ENCODE measurements at places on chromosomes 5 and 9.

DNA sequence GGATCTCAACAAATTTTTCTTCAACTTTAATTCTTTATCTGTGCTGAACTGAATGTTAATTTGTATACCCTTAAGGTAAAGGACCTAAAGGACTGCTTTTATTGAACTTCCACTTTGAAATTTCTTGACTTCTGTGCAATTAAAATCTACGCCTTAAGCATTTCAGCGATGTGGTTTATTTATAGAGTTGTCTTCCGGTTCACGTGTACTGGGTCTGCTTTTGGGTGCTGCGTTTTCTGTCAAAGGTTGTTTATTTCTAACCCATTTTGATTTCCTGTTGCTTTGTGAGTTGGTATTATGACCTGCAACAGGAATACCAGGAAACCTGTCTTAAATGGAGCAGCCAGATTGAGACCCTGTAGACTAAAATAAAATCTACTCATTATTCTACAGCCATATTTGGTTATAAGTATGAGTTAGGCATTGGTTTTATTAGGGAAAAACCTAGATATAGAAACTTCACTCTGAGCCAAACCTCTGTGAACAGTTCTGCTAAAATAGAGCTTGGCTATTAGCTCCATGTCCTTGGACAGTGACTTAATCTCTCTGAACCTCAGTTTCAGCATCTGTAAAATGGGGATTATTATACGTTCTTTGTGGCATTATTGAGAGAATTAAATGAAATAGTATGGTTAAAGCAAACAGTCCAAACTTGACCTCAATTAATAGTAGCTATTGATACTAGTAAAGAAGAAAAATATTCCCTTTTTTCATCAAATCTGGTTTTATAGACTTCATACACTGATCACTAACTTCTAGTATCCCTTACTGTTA, 3.5 kb downstream of the MRRF start:
- DNase-seq, result no peak

- DNase-seq, result no peak
Observed at GRCh38 chr5:163478126-163478981, 17.9 kb downstream of the HMMR start.

- DNase-seq, result no peak
Observed at GRCh38 chr9:72478966-72479365, 42.4 kb upstream of the TMC1 start.

- no peak for DNase-seq
Observed at GRCh38 chr9:131776036-131776435, 36.2 kb upstream of the RAPGEF1 start.

GRCh38 chr5:173964506-173964905, 24.5 kb upstream of the C5orf47 start:
- no peak for DNase-seq

GRCh38 chr9:34675048-34675714, 12.7 kb upstream of the CCL27 start:
- no peak for DNase-seq

DNA sequence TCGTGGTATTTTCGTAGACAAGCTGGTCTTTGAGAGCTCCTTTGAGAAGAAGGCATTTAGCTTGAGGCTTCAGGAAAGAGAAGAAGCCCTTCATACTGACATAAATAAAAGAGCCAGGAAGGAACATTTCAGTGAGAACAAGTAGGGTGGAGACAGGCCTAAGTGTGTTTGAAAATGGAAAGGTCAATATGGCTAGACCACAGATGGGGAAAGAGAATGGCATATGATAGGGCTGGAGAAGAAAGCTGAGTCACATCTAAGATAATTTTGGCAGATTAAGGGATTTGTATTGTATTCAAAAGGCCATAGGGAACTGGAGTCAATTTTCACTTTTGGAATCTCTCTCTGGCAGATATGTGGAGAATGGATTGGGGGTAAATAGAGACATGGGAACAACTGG, 374.9 kb downstream of the TMEM38B start:
- no peak for DNase-seq

DNA sequence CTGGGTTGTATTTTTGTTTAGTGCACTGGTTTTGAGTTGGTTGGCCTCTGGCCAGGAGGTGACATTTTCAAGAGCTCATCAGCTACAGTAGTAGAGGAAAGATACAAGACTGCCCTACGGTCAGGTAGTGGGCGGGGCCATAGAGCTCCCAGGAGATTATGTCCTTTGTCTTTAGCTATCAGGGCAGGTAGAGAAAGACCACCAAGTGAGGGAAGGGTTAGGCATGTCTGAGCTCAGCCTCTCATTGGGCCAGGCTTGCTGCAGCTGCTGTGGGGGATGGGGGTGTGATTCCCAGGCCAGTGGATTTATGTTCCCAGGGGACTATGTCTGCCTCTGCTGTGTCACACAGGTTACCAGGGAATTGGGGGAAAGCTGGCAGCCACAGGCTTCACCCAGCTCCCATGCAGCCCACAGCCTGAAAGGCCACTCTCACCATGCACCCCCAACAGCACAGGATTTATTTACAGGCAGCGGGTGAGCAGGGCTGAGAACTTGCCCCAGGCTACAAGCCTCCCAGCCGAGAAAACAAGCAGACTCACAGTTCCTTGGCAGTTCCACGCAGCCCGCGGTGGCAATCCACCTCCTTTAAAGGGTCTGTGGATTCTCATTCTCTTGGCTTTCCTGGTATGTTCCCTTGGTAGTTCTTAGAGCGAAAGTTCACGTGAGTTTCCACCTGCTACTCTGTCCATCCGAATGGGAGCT, 37.5 kb upstream of the BOD1 start:
- no peak for DNase-seq

DNA sequence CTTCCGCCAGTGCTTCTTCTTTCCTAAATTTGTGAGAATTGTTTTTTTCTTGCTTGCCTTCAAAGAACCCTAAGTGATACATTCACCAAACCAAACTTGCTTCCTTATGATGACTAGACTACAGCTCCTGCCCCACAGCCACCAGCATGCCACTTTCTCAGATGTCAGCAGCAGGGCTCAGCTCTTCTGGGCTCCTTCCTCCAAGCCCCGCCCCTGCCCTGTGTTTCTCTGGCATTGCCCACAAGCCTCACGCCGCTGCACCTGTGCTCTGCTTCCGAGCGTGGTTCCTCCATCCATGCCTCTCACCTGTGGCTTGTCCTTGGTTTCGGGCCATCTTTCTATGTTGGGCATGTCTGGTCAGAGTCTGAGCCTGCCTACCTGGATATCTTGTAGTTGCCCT, 10.6 kb downstream of the UNC5A start:
- DNase-seq, result no peak

- no peak for DNase-seq
Observed at GRCh38 chr5:69492391-69492922, at the start of gene OCLN. Gene OCLN, plus strand, starts transcription at chr5:69492790. Its CDS starts 11,455 bp downstream, at chr5:69504245.

GRCh38 chr5:113250341-113250953, 184.3 kb downstream of the TSSK1B start:
- DNase-seq, result no peak

GRCh38 chr9:135303280-135303647, 176.3 kb upstream of the PPP1R26 start:
- no peak for DNase-seq

- DNase-seq, result no peak
Observed at GRCh38 chr5:133838286-133838685, 130.1 kb downstream of the C5orf15 start.

- no peak for DNase-seq
Observed at GRCh38 chr5:113381791-113382190, 53.0 kb downstream of the TSSK1B start.

DNA sequence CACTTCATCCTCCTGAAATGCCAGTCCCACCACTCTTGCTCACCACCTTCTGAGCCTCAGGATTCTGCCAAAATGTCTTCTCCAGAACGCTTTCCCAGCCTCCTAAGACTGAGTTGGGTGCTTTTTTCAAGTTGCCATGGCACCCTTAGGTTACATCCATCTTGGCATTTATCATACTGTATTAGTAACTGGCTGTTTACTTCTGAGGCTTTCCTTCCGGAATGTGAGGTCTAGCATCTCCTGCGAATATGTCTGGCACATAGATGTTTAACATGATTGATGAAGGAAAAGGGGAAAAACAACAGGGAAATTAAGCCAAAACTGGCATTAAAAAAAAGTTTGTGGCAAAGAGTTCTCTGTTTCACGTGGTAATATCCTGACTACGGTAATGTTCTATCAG, 24.9 kb downstream of the RNF130 start:
- DNase-seq, result no peak

DNA sequence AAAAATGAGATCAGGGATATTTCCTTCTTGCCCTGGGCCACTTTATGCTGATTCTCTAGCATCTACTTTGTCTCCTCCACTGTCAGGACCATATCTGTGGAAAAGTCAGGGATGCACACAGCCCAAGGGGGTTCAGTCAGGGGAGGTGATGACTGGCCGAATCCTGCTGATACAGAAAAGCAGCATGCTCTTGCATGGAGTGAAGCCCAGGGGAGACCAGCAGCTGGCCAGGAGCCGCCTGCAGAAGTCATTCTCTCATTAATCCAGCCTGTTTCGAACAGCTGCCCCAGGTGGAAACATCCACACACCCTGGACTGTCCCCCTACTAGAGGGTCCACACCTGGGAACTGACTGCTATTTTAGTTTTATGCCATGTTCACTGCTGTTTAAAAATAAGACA, 177.1 kb downstream of the ATP10B start:
- DNase-seq, result no peak

DNA sequence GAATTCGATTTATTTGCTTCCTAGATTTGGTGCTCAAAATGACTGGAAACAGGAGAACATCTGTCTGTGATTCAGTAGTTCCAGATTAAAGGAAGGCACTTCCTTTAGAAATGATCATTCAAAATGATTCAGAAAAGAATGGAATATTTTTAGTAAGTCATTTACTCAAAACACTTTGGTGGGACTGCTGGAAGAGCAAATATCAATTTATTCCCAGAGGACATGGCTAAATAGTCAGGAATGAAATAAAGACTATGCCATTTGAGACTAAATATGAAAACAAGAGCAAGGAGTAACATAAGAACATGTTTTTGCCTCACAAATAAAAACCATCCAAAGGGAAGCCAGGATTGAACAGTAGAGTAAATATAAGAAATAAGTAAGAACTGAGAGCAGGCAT, 138.6 kb upstream of the RASA1 start:
- no peak for DNase-seq

GRCh38 chr5:41365369-41365768, 145.0 kb downstream of the PLCXD3 start:
- no peak for DNase-seq

DNA sequence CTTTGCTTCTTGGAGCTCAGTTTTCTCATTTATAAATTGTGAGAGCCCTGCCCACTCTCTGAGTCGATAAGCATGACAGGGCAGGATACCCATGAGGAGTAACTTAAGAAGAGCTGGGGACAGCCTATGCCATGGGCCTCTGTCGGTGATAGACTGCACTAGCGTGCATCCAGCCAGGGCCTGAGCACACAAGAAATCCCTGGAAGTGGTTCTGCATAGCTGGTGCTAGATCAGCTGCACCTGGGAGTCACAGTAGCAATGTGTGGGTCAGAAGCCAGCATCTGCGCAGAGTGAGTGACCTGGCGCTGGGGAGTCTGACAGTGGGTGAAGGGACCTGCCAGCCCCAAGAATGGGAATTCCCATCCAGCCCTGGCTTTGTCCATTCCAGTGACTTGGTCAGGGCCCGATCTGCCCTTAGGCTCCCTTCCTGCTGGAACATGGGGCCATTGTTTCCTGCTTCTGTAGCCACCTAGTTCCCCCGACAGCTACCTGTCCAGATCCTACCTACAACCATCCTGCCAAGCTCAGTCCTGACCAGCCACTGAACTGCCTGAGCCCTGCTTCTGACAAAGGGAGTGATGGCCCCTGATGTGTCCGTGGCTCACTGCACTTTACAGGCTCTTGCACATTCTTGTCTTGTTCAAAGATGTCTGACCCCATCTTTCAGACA, 35.9 kb upstream of the NANS start:
- DNase-seq, result no peak

DNA sequence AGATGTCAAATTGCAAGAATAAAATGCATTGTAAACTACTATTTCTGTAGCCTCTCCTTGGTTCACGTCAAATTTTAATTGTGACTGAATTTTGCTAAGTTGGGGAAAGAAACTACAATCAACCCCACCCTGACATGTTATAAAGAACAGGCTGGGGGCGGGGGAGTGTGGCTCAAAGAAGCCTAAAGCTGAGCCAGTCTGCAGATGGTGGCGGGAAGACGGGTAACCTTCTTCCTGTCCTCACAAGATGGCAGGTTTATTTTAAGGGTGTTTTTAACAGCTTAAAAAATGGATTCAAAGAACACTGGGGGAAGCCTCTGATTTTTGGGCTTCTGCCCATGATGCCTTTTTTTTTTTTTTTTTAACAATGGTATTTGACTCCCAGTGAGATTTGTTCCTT, 68.5 kb upstream of the MELK start:
- no peak for DNase-seq

GRCh38 chr5:181086884-181087205, 44.1 kb downstream of the OR2V1 start:
- DNase-seq, result no peak

DNA sequence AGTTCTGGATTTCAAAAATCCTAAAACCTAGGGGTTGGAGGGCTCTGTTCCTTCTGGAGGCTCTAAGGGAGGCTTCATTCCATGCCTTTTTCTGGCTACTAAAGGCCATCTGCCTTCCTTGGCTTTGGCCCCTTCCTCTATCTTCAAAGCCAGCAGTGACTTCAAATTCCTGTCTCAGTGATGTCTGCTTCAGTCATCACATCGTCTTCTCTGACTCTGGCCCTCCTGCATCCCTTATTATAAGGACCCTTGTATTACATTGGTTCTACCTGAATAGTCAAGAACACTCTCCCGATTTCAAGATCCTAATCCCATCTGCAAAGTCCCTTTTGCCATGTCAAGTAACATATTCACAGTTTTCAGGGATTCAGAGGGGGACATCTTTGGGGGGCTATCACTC, 60.3 kb downstream of the GNA14 start:
- DNase-seq, result no peak

- no peak for DNase-seq
Observed at GRCh38 chr5:59126708-59127573, 544.1 kb downstream of the RAB3C start.

DNA sequence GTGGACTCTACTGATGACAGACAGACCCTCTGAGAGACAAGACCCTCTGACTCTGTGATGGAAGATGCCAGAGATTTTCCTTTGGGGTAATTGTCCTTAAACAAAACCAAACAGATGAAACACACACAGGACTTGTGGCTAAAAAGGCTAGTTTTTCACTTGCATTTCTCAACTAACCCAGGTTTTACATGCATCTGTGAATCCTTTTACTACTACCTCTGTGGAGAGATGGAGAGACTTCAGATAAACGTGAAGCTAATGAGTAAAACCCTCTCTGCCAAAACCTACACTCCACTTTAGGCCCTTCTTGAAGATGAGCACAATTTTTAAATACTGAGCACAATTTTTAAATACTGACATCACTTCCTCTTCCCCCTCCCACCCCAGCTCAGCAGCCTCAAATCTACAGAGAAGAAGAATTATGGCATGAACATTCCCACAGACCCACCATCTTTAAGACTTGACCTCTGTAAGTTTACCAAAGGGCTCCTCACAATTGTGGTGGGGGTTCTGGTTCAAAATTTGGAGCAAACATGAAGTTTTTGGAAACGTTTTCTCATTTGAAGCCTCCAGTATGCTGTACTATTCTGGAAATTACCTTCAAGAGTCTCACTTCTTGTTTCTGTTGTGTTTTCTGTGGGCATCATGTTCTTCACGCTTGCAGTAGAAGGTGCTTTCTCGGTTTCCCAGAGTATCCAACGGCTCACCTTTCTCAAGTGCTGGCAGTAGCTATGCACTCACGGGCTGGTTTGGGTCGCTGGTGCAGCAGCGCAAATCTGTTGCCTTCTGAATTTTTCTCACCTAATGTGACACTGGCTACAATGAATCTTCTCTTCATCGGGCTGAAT, 42.7 kb downstream of the ACER2 start:
- DNase-seq, result no peak
